ENCODE measurements at places on chromosomes 7 and 10. TPM values are rescaled to one million over a fixed set of nuclear protein-coding genes. Genes with fewer than 3 reads are reported as not detected.

DNA sequence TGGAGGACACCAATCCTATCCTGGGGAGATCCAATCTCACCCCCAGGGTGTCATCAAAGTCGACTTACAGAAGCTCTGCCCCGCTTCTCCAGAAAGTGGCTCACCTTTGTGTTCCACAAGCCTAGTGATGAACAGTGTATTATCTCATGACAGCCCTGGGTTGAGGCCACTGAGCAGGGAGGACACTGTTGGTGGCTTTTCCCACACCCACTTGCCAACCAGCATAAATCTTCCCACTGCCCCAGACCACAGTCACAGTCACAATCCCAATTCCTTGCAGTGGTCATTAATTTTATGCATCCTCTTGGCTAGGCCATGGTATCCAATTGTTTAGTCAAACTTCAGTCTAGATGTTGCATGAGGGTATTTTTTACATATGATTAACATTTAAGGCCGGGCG, 18.4 kb downstream of the TNS3 start:
- no peak for DNase-seq

CLDN4 gene
- 0.09 TPM for total RNA-seq

DNA sequence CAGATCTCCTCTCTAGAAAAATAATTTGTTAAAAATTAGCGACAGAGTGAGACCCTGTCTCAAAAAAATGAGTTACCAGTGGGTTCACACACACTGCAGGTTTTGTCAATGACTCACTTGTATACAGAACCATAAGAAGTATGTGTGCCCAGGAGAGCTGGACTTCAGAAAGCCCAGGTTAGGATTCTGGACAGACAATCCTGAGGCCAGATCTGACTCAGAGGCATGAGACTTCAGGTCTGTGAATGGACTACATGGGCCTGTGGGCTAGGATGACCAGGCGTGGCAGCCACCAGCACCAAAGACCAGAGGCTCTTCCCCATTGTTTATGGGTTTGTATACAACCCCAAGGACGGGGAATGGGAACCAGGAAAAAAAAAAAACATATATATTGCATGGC, 9.3 kb upstream of the ZNF438 start:
- no peak for DNase-seq

- DNase-seq: no peak
Measured at GRCh38 chr10:116845823-116846222, 3.5 kb upstream of the ENO4 start.

ACBD7 gene
- 1.5 TPM for total RNA-seq

GRCh38 chr10:86087716-86088115, 278.9 kb downstream of the GRID1 start:
- DNase-seq: peak; percentile 27

- no peak for DNase-seq
Measured at GRCh38 chr7:94231305-94231704, 163.4 kb upstream of the COL1A2 start.

GRCh38 chr7:79619216-79619615, 165.7 kb upstream of the MAGI2 start:
- DNase-seq: no peak

PON1 gene
- total RNA-seq: not detected

DNA sequence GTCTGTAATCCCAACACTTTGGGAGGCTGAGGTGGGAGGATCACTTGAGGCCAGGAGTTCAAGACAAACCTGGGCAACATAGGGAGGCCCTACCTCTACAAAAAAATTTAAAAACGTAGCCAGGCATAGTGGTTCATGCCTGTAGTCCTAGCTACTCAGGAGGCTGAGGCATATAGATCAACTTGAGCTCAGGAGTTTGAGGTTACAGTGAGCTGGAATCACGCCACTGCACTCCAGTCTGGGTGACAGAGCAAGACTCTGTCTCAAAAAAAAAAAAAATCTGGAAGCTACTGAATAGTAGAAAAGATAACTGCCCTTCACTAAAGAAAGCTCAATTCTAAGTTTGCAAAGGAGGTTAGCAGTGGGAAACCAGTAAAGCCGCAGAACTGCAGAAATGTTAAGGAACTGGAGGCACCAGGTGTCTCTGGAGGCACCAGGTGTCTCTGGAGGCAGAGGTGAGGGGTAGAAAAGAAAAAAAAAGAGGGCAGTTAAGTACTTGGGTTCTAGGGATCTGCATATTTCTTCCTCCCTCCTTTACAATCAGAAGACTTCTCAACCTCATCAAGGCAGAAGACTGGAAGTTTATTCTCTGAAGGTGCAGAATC, 56.5 kb downstream of the RNLS start:
- DNase-seq: no peak

- no peak for DNase-seq
Measured at GRCh38 chr10:21624951-21625350, 90.9 kb downstream of the MLLT10 start.

DNA sequence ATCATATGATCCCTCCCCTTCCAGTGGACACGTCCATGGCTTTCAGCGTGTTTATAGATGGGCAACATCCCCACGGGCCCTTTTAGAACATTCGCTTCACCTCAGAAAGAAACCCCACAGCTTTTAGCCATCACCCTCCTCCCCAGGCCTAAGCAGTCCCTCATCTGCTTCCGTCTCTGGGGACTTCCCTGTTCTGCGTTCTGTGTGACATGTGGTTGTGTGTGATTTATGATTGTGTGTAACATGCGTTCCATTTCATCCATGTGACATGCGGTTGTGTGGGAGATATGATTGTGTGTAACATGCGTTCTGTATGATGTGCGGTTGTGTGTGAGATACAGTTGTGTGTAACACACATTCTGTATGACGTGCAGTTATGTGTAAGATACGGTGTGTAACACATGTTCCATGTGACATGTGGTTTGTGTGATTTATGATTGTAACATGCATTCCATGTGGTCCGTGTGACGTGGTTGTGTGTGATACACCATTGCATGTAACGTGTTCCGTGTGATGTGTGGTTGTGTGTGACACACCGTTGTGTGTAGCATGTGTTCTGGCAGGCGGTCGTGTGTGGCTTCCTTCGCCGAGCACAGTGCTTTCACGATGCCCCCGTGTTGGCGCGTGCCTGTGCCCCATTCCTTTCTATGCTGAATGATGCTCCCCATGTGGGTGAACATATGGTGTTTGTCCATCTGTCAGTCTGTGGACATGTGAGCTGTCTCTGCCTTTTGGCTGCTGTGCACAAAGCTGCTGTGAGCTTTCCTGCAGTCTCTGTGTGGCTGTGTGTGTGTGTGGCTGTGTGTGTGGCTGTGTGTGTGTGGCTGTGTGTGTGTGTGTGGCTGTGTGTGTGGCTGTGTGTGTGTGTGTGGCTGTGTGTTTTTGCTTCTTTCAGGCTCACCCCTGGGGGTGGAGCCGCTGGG, 26.2 kb downstream of the PWWP2B start:
- no peak for DNase-seq

All from activated CD8-positive, alpha-beta memory T cell treated with anti-CD3 and anti-CD28 coated beads, Interleukin-2, amount 10 ng/mL, durations not matched to agents 7 days and 5 days (primary cell).